Nucleus accumbens (tissue), 56 donors: ENCODE measurements at places on chromosomes 7 and 10.

DNA sequence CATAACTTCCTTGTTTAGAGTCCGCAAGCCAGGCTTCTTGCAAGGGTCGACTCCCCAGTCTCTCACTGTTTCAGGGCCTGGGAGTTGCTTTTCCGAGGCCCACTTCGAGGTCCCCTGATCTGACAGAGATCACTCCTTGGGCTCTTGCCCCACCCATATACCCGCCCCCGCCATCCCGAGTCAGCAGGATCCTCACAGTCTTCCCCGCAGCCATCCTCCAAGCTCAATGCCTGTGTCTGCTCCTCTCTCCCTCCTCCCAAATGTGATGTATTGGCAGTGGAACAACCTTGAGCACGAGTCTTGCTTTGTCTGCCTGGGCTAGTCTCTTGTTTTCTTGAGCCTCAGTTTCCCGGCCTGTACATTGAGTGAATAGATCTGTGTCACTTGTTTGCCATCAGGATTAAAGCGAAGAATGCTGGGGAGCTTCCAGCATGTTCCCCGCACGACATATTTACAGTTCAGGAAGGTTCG, 2.4 kb upstream of the HMX2 start:
- DNase-seq = no peak

- DNase-seq = no peak
Observed at GRCh38 chr10:126696684-126697083, 26.2 kb upstream of the C10orf90 start.

GRCh38 chr10:131929122-131929845, 28.5 kb downstream of the PPP2R2D start:
- no peak for DNase-seq

DNA sequence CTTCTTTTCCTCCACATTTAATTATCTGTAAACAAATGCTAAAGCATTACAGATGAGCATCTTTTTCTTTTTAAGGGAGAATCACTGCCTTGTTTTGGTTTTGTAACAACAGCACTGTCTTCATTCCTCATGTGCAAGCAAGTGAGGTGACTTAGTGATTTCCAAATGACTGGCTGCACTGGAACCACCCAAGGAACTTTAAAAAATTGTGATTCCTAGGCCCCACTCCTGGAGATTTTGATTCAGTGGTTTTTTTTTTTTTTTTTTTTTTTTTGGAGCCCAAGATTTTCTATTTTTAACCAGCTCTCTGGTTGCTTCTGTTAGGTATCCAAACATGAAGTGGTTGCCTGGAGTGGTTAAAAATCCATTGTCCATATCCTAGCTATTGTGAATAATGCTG, 176.2 kb downstream of the LRMDA start:
- DNase-seq = no peak

DNA sequence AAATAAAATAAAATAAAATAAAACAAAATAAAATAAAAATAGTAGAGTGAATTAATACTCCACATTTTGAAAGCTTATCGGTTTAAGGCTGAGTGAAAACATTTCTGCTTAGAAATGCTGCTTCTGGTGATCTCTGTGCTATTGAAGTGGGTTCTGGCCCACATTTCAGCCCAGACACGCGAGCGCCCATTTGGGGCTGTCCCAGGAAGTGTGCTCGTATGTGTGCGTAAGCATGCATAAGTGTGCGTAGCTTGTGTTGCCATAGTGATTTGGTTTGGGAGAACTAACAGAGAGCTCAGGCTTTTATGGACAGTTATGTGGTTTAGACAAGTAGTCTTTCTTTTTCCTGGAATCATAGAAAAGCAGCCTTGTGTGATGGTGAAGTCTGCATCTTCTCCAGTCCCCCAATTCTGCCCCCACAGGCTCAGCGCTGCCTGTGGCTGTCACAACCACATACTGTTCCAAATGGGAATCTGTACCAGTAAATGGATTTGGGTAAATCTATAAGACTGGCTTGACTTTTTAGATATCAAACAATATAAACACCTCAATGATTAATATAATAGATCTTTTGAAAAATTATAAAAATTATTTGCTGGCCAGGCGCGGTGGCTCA, 29.8 kb upstream of the PURB start:
- DNase-seq = no peak

DNA sequence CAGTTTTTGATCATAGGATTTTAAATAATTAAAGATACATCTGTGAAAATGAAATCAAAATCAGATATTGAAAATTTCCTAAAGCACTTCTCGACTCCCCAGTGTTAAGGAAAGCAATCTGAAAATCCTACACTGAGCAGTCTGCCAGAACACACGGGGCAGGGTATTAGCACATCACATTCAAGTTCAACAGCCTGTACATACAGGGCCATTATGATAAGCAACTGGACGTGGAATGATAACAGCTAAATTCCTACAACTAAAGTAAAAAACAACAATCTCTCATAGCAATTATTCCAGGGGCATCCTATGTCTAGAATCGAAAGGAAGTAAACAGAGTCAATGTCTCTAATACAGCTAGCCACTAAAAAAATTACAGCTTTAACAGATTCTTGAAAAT, 31.7 kb downstream of the TRDMT1 start:
- DNase-seq = no peak

DNA sequence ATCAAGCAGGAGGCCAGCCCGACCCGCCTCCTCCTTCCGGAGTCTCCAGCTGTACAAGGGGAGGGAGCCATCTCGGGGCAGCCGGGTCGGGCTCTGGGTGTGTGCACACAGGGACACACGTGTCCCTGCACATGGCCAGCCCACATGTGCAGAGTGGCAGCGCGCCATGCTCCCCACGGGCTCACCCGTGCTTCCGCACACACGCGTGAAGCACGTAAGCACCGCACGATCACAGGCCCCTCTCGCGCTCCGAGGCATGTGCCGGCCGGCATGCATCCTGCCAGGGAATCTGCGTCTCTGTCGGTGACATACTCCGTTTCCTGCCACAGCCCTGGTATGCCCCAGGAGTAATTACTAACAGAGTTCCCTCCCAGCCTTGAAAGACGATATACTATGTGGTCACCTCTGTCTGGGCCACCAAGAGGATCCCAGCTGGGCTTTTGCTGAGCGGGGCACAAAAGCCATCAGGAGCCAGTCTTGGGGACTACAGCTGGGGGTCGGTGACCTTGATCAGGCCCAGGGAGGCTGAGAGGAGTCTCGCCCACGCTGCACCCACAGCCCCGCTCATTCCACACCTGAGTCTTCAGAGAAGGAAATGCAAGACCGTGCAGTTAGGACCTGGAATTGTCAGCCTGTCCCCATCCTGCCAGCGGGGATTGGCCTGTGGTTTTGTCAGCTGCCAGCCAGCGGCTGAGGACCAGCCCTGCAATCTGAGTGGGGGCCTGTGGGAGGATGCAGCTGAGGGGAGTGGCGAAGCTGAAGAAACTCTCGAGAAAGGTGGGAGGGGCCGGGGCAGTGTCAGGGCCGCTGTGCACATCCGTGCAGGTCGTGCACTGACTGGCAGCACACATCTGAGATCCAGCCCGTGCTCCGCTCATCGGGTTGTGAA, 11.0 kb upstream of the LFNG start:
- DNase-seq = no peak

DNA sequence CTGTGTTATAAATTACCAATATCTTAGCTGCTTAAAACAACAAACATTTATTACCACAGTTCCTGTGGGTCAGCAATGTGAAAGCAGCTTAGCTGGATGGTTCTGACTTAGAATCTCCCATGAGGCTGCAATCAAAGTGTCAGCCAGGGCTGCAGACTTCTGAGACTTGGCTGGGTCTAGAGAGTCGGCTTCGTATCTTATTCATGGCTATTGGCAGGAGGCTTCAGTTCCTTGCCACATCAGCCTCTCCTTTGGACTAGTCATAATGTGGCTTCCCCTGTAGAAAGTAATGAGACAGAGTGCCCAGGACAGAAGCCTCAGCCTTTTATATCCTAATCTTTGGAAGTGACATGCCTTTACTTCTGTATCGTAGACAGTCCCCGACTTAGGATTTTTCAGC, 27.3 kb downstream of the RALA start:
- no peak for DNase-seq

- peak; percentile 78 for DNase-seq
Observed at GRCh38 chr10:125057158-125058001, 103.0 kb downstream of the CTBP2 start.

DNA sequence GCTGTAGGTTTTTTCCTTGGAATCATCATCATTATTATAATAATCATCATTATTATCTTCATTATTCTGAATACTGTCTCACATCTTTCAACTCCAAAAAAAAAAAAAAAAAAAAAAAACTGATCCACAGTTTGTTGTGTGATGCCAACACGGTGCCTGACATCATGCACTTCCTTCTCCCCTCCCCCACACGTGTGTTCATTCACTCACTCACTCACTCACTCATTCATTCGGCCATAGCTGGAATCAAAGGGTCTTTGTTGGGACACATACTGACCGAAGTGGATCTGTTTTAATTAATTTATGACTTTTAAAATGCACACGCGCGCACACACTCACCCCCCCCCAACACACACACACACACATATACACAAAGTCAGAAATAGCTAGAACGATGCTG, 177.8 kb downstream of the PIP4K2A start:
- no peak for DNase-seq

DNA sequence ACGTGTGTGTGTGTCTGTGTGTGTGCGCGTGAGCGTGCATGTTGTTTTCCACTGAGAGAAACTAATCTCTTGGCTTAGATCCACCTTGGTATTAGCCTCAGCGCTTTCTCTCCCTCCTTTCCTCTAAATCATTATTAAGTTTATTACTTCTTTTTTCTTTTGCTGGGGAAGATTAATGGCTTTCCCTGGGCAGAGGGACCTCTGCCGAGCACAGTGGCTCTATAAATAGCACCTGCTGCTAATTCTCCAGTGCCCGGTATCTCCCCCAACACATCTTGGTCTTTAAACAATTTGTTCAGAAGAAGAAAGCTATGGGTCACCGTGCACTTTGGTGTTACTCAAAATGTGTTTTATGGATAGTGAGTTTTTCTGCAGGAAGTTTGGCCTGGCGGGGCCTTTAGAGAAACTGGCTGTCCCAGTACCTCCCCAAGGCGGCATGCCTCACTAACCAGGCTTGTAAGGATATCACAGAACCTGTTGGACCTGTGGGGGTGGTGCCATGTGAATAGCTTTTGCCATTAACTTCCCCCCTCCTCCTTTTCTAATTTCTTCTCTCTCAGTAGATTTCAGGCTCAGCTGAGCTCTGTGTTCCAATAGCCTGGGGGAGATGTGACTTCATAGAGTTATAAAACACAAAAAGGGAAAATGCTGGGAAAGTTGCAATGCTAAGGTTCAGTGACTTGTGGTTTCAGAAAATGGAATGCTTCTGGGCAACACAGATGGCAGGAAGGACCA, 70.1 kb upstream of the RAB11FIP2 start:
- DNase-seq = no peak

DNA sequence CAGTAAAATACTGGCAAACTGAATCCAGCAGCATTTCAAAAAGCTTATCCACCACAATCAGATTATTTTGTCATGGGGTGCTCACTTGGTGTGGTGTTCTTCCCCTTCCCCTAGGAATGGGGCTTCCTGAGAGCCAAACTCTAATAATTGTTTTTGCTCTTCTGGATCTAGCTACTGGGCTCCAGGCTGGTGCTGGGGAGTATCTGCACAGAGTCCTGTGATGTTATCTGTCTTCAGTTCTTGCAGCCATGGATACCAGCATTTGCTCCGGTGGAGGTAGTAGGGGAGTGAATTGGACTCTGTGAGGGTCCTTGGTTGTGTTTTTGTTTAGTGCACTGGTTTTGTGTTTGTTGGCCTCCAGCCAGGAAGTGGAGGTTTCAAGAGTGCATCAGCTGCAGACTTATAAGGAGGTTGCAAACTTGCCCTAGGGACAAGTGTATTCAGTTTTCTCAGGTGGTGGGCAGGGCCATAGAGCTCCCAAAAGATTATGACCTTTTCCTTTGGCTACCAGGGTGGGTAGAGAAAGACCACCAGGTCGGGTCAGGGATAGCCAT, 308.5 kb upstream of the MAGI2 start:
- DNase-seq = no peak

- DNase-seq = no peak
Observed at GRCh38 chr7:80770675-80771081, 132.2 kb downstream of the CD36 start.

GRCh38 chr7:74223711-74224510, 14.1 kb downstream of the LAT2 start:
- no peak for DNase-seq

- no peak for DNase-seq
Observed at GRCh38 chr7:130063036-130063435, 7.3 kb upstream of the KLHDC10 start.
